ENCODE measurements at places on chromosomes 5 and 9.

GRCh38 chr9:132670457-132671391 lies at the start of gene GTF3C4:
Gene GTF3C4 (plus strand): TSS chr9:132670464. CDS start chr9:132670599, 135 bp downstream.
- no peak for DNase-seq

- no peak for DNase-seq
Measured at GRCh38 chr5:169753795-169754194, 116.7 kb downstream of the DOCK2 start.

DNA sequence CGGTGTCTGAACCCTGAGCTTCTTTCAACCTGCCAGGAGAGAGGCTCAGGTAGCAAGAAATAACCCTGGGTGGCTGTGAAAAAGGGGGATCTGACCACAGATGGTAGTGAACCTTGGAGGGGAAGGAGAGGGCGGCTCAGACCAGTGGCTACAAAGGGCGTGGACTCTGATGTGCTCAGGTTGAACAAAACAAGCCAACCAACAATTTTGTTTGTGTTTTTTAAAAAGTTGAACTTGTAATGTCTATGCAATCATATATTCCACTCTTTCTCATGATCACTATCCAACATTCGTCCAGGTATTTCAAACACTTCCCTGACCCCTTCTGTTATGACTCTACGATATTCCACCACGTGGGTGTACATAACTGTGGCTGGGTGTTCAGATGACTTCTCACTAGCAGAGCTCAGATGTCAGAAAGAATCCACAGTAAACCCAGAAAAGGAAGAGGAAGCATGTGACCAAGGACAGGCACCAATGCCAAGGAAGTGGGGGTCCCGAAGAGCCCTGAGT lies 20.0 kb downstream of the PTPN3 start:
- no peak for DNase-seq

GRCh38 chr5:82863266-82863665 lies 213.9 kb downstream of the TMEM167A start:
- DNase-seq: no peak

DNA sequence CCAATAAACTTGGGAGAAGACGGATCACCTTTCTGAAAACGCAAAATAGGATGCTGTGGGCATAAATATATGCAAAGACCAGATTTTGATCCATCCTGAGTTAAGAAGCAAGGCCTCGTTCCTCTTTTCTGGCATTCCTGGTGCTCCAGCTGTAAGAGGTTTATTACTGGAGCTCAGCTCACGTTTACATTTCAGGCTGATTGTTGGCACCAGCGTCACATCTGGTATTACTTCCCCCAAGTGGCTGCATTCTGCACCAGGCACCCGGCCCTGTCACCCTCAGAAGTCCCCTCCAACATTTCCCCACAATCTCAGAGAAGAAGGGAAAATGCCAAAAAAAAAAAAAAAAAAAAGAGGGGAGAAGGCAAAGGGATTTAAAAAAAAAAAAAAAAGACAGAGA lies 348.7 kb downstream of the SLIT3 start:
- no peak for DNase-seq

DNA sequence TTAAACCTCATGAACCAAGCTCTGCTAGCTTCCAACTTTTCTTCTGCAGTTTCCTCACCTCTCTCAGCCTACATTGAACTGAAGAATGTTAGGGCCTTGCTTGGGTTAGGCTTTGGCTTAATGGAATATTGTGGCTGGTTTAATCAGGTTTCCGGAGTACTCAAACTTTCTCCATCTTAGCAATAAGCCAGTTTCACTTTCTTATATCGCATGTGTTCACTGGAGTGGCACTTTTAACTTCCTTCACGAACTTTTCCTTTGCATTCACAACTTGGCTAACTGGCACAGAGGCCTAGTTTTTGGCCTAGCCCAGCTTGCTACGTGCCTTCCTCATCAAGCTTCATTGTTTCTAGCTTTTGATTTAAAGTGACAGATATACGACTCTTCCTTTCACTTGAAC lies 81.0 kb upstream of the MAST4 start:
- no peak for DNase-seq

GRCh38 chr5:42680046-42680445 lies 76.6 kb upstream of the CCDC152 start:
- no peak for DNase-seq

- DNase-seq: no peak
Measured at GRCh38 chr5:43348207-43348606, 35.0 kb upstream of the HMGCS1 start.

DNA sequence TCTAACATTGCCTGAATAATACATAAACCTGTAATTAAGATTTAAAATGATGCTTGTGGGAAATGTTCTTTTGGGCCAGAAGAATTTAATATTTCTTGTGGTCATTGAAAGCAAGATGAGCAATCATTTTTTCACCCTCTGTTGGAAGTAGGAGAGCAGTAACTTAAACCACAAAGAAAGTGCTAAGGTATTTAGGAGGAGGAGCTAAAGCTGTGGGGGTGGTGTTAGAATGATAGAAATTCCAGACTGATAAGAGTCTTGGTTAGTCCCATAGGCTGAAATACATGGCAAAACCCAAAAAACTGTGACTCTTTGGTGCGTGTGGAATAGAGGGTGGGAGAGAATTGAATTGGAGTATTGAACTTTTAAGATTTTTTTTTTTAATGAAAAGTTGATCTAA lies 247.0 kb downstream of the YTHDC2 start:
- DNase-seq: no peak

DNA sequence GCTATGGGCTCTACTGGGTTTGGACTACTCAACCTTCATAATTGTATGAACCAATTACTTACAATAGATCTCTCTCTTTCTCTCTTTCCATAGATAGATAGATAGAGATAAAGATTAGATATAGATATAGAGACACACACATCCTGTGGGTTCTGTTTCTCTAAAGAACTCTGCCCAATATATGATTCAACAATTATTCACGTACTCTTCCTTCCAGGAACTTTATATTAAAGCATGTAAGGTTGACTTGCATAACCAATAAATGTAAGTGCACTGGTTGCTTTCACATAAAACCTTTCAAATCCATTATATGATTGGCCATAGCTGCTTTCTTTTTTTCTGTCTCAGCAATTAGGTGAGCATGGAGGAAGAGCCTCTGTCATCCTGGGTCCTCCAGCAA lies 46.7 kb upstream of the CDH18 start:
- DNase-seq: no peak

- DNase-seq: no peak
Measured at GRCh38 chr5:2996687-2997086, 245.2 kb upstream of the IRX2 start.

- DNase-seq: no peak
Measured at GRCh38 chr5:96516631-96517071, 83.6 kb upstream of the PCSK1 start.

GRCh38 chr9:109483744-109484429 lies 14.2 kb downstream of the PTPN3 start:
- DNase-seq: no peak

DNA sequence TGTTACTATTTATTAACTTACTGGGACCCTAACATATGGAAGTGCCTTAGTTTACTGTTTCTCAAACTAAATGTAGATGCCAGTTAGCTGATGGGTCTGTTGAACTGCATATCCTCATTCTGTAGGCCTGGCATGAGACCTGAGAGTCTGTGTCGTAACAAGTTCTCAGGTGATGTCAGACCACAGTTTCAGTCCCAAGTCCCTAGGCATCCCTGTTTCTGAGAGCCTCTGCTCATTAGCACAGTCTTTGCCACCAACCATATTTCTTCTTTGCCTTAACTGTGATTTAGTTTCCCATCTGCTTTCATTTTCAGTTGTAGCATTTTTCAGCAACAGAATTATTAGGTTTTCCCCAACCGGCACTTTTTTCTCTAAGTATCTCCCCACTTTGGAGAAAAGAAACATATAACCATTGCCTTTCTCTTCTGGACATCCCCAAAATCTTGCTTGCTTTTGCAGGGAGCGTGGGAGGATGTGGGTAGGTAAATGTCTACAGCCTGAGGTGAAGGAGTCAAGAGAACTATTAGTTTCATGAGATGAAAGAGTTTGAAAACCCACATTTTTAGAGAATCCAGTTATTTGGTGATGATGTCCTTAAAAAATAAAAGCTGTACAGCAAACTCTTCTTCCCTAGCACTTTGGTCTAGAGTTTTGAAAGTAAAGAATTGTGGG lies 74.6 kb downstream of the NUDT12 start:
- no peak for DNase-seq

DNA sequence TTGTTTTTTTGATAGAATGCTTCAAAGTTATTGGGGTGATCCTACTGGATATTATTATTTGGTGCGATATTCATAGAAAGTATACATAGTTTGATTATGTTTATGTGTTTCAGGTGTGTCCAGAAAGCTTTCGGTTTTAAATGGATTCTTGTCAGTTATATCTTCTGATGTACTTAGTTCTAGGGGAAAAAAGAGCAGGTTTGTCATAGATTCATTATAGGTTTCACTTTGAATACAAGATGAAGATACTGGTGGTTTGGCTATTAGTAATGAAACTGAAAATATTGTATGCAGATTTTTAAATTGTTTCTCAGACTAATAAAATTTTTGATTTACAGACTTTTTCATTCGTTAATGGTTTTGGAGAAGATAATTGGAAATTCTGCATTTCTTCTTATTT lies 98.9 kb downstream of the MAN2A1 start:
- DNase-seq: no peak

DNA sequence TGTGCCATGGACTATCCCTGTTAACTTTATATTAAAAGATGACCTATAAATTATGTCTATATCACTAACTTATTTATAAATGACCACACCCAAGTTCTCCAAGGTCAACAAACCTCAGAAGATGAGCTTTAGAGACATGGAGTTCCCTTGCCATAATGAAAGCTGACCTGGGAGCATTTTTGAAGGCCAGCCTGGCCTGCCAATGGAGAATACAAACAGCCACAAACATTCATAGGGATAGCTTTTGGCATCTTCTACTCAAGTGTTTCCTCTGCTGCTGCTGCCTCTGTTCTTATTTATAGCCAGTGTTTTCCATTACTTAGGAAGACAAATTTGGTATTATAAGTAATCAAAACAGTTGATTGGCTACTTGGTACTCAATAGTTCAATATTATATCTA lies 117.3 kb upstream of the ADAMTS19 start:
- no peak for DNase-seq

- no peak for DNase-seq
Measured at GRCh38 chr9:107982001-107982400, 492.4 kb upstream of the KLF4 start.

- DNase-seq: no peak
Measured at GRCh38 chr9:35211854-35212253, 50.0 kb downstream of the UNC13B start.

- DNase-seq: no peak
Measured at GRCh38 chr5:40315126-40315525, 364.6 kb upstream of the PTGER4 start.

DNA sequence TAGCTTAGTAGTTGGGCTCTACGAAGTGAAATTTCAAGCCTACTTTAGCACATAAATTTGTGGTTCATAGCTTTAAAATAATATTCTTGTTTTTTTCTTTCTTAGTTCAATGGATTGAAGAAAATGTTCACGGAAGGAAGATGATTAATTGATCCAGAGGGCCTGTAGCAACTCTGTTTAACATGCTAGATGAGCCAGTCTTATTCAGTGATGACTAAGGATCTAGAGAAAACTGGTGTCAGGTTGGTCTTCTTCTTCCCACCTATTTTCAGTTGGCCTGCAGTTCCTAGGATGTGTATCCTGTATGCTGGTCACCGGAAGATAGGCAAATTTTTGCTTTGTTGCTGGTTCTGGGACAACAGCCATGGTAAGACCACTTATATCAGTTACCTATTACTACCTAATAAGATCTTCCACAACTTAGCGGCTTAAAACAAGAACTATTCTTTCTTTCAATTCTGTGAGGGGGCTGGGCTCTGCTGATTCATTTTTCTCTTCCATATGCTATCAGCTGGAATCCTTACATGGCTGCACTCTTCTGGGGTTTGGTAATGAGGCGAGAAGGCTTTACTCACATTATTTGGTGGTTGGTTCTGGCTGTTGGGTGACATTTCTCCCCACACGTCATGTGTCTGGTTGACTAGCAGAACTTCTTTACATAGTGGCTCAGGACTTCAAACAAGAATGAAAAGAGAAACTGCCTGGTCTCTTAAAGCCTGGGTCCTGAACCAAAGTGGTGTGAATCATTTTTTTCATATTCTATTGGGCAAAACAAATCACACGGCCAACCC lies 182.7 kb upstream of the ACTBL2 start:
- DNase-seq: no peak

Measured in left forelimb (tissue), 1 donor.